ENCODE measurements at places on chromosomes 12 and 14. TPM values are rescaled to one million over a fixed set of nuclear protein-coding genes. Genes with fewer than 3 reads are reported as not detected.

DNA sequence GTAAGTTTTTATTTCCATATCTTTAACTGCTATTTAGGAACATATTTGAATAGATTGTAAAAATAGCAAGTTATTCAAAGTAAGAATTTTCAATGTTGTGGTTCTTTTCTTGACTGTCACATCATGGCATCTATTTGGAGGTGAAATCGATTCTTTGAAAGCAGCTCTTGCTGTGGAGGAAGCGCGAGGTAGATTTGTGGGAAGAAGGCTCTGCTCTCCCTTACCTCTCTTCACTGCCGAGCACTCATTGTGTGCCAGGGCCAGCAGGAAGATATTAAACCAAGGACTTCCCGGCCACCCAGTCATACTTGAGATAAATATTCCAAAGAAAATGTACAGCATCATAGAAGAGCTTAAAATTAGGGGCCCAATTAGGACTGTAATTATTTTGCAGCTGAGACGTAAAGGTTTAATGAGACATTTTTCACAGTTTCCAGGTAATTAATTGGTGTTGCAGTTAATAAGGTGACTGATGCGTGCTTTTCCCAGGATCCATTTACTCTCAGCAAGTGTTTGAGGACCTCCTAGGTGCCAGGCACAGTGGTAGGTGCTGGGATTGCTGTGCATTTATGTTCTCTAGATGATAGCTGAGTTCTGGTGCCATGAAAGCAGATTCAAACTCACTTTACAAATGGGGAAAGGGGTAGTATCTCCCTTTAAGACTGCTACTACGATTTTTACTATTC is 89.2 kb upstream of the DYNC1H1 start:
- peak overlapping the region; percentile 81 for H3K27ac ChIP-seq
- H3K4me1 ChIP-seq: peaks cover 74% of the 10 kb centered on the region

CLEC1B gene
- total RNA-seq: not detected

CD69 gene
- 82.4 TPM for total RNA-seq

GRCh38 chr12:26723379-26724308 is 109.3 kb downstream of the ITPR2 start:
- H3K27ac ChIP-seq: no peak overlapping the region
- no peak for DNase-seq
- no peaks in the 10 kb centered on the region for H3K27me3 ChIP-seq
- H3K36me3 ChIP-seq: peaks cover 13% of the 10 kb centered on the region
- no peak overlapping the region for H3K4me3 ChIP-seq
- peaks cover 16% of the 10 kb centered on the region for H3K4me1 ChIP-seq

GRCh38 chr12:115132905-115133304 is 448.9 kb upstream of the TBX3 start:
- H3K27me3 ChIP-seq: no peaks in the 10 kb centered on the region
- H3K27ac ChIP-seq: no peak overlapping the region
- no peak overlapping the region for H3K4me3 ChIP-seq
- H3K4me1 ChIP-seq: no peaks in the 10 kb centered on the region
- no peaks in the 10 kb centered on the region for H3K36me3 ChIP-seq

HRK gene
- total RNA-seq: not detected

SCNN1A gene
- total RNA-seq: 0.54 TPM

DNA sequence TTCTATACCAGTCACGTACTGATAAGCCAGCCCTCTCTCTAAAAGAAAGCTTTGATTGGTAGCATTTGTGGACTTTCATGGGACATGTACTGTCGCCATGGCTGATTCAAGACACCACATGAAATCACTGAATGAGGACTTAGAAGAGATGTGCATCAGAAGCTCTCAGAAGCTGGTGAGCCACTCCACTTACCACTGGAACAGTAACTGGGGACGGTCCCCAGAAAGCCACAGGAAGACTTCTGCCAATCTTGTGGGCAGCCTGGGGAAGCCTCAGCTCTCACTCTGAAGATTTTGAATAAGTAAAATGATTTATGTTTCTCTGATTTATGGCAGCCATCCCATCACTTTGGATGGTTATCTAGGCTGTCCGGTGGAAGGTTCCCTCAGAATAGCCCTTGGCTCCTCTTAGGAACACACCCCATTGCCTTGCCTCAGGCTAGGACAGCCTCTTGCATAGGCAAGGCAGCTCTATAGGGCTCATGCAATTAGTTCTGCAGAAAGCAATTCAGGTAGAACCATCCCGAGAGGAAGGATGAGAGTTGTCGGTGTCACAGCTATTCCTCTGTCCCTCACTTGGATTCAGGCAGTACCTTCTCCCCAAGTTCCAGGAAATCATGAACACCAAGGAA is 9.8 kb downstream of the DHRS1 start:
- H3K4me1 ChIP-seq: peaks cover 27% of the 10 kb centered on the region
- peaks cover 25% of the 10 kb centered on the region for H3K36me3 ChIP-seq
- peak; percentile 50 for DNase-seq
- no peak overlapping the region for H3K4me3 ChIP-seq
- no peak overlapping the region for H3K27ac ChIP-seq

DNA sequence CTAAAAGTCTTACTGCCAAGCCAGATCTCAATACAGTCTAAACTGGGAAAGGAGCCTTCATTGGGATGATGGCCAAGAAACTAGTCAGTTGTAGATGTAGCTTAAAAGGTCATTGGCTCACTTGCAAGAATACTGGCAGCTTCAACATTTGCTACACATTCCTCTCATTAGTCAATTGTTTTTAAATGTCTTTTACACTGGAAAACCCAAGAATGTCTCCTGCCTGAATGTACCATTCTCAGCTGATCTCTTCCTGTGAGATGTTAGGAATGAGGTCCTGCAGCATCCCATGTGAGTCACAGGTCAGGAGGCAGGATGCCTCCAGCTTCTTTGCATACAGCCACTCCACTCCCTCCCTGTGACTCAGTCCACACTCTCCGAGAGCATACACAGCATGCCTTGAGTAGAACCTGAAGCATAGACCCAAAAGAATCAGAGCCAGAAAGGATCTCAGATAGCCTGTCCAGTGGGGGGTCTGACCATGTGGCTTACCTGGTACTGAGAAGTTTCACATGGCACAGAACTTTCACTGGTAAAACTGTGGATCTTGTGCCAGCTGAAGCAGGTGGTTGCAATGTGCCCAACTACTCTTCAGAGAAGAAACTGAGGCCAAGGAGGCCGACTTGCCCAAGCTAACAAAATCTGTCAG is 56.0 kb upstream of the HECTD1 start:
- H3K27me3 ChIP-seq: no peaks in the 10 kb centered on the region
- no peak overlapping the region for H3K27ac ChIP-seq
- no peaks in the 10 kb centered on the region for H3K36me3 ChIP-seq
- H3K4me1 ChIP-seq: peaks cover 7% of the 10 kb centered on the region
- no peak overlapping the region for H3K4me3 ChIP-seq

DNA sequence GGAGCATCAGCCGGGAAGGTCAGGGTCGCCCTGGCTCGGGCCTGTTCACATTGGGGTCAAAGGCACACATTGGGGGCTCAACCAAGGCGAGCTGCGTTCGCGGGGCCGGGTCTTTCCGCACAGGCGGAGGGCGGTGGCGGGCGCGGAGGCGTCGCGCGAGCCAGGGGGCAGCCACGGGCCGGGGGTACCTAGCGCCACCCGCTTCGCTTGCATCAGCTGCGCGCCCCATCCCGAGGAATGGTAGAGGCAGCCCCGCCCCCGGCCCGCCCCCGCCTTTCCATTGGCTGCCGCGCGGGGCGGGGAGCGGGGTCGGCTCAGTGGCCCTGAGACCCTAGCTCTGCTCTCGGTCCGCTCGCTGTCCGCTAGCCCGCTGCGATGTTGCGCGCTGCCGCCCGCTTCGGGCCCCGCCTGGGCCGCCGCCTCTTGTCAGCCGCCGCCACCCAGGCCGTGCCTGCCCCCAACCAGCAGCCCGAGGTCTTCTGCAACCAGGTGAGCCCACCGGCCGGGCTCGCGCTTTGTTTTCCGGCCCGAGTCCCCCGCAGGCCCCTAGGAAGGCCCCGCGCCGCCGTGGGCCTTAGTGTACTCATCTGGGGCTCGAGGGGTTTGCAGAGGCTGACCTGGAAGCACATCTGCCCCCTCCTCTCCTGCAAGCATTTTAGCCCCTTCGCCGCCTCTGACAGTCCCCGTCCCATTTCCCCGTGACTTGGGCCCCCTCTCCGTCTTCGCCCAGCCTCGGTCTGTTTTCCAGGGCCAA is at the start of gene ALDH2:
Gene ALDH2, plus strand, starts transcription at position 326 of the 754 bp plus-strand sequence. Its CDS starts 50 bp downstream, at position 376.
- peak; percentile 22 for DNase-seq
- H3K36me3 ChIP-seq: peaks cover 3% of the 10 kb centered on the region
- H3K4me1 ChIP-seq: peaks cover 15% of the 10 kb centered on the region
- no peak within 1 kb of the TSS for H3K27ac ChIP-seq
- H3K27me3 ChIP-seq: peaks cover 45% of the 10 kb centered on the region

DNA sequence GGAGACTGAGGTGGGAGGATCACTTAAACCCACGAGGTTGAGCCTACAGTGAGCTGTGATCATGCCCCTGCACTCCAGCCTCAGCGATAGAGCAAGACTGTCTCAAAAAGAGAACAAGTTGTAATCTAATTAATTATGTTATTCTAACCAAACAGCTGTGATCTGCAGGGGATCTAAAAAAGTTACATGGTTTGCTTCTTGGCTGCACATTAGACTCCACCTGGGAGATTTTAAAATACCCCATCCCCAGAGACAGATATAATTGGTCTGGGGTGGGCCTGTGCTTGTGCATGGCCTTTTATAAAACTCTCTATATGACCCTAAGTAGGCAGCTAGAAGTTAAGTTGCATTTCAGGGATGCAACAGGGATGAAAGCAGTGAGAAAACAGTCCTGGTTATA is 76.7 kb downstream of the SCAF11 start:
- no peak for DNase-seq
- H3K36me3 ChIP-seq: peaks cover 13% of the 10 kb centered on the region
- H3K4me3 ChIP-seq: no peak overlapping the region
- no peaks in the 10 kb centered on the region for H3K27me3 ChIP-seq
- no peak overlapping the region for H3K27ac ChIP-seq

GRCh38 chr12:130970908-130971233 is 17.2 kb downstream of the ADGRD1 start:
- no peaks in the 10 kb centered on the region for H3K27me3 ChIP-seq
- no peaks in the 10 kb centered on the region for H3K36me3 ChIP-seq
- no peak overlapping the region for H3K4me3 ChIP-seq
